ENCODE measurements at places on chromosomes 6 and 20.

- DNase-seq = no peak
These were observed 81.3 kb upstream of the SPTLC3 start for GRCh38 chr20:12927489-12927888.

DNA sequence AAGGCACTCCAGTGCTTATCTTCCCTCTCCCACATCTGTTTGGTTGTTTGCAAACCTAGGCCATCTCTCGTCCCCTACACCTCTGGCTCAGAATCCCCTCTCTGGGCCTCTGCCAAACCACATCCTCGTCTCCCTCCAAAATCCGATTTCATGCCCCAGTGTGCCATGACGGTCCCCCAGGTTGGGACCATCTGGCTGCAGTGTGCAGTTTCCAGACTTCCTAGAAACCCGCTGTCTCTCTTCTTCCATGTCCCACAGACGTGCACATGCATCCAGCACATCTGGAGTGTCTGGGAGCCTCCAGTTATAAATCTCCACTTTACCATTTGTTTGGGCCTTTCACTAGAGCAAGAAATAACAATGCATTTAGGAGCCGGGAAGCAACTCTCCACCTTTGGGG lies 316.2 kb downstream of the KIF16B start:
- no peak for DNase-seq

DNA sequence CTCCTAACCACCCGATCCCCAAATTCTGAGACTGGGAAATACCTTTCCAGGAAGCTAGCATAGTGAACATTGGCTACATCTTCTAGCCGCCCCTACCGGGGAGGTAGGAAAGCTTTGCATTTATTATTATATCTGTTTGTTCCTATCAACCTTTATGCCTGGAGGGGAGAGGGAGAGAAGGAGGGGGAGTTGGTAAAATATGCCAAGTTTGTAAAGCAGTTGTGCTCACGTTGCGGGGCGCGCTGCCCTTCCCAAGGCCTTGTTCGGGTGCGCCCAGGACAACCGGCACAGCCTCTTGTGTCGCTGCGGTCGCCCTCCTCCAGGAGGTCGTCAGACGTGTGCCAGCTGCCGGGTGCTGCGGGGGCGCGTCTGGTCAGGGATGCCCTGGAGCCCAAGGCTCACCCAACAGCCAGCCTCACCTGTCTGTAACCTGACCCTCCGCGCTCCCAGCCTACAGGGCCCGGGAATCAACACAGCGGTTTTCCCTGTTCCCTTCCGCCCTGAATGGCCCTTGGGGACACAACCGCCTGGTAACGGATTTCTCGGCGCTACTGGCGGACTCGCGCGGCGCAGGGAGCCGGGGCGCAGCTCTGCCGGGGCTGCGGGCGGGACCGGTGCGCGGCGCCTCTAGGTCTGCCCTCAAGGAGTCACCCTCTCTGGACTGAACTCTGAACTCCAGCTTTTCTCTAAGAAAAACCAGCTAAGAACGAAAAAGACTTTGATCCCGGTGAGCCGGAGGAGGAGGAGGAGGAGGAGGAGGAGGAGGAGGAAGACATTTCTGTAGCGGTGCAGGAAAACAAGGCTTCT lies 1.1 kb upstream of the OVOL2 start:
- no peak for DNase-seq

- DNase-seq = no peak
These were observed 108.4 kb upstream of the SIM1 start for GRCh38 chr6:100573166-100573565.

DNA sequence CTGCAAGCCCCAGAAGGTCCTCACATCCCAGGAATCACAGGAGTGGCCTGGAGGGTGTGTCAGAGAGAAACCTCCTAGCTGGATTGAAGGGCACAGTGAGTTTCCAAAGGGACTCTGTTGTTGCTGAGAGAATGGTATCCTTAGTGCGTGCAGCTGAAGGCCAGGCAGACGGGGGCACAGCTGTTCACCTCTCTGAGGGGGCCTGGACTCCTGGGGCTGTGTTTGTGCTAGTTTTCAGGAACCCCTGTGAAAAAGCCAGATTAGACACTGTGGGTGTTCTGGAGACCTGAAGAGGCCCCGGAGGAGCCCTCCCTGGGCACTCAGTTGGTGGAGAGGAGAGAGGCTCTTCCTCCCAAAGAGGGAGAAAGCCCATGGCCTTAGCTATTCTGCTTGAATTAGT lies 223.4 kb downstream of the FARS2 start:
- no peak for DNase-seq

GRCh38 chr6:155828989-155829388 lies 373.4 kb upstream of the NOX3 start:
- DNase-seq = no peak
